ENCODE measurements at places on chromosomes 7 and 10.
A peak's percentile ranks its signal among the peaks of the same experiment; 100 is the strongest.

DNA sequence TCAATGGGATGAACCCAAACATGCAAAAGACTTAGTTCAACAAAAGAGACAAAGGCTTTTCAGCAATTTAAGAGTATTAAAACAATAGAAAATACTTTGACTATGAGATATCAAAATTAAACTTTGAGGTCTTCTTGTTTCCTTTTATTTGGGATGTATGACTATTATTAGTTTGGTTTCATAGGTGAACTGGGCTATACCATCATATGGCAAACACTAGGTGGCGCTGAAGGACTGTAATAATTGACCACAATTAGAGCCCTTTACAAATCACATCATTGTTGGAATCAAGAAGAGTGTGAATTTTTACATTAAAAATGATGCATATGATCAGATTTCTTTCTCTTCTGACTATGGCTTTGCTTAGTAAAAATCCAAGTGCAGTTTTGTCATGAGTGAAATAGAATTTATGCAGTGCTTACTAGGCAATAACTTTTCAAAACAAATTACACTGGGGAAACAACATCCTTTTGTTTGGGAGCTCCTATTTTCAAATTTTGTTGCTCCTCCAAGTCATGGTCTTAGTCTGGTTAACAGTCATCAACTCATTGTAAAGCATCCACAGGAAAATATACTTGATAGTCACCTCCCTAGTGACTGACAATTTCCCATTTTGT lies 14.7 kb upstream of the NXPH1 start:
- peak; percentile 11 for DNase-seq

- DNase-seq: no peak
Observed at GRCh38 chr7:70334295-70334694, 736.0 kb downstream of the AUTS2 start.

GRCh38 chr7:101555921-101556275 lies 73.2 kb downstream of the MYL10 start:
- DNase-seq: no peak

GRCh38 chr7:107837145-107837512 lies 34.1 kb upstream of the SLC26A3 start:
- no peak for DNase-seq

DNA sequence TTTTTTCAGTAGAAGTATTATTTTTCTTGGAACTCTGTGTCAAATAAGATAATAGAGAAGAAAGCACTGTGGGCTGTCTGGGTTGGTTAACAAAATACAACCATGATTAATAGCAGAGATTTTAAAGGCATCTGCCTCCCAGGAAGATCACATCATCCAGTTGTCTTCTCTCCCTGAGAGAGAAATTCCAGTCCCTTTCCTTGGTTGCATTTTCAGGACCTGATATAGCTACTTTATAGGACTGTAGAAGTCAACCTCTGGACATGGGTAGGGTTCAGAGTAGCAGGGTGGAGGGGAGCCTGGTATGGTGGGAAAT lies 309.9 kb upstream of the IGFBP3 start:
- no peak for DNase-seq

DNA sequence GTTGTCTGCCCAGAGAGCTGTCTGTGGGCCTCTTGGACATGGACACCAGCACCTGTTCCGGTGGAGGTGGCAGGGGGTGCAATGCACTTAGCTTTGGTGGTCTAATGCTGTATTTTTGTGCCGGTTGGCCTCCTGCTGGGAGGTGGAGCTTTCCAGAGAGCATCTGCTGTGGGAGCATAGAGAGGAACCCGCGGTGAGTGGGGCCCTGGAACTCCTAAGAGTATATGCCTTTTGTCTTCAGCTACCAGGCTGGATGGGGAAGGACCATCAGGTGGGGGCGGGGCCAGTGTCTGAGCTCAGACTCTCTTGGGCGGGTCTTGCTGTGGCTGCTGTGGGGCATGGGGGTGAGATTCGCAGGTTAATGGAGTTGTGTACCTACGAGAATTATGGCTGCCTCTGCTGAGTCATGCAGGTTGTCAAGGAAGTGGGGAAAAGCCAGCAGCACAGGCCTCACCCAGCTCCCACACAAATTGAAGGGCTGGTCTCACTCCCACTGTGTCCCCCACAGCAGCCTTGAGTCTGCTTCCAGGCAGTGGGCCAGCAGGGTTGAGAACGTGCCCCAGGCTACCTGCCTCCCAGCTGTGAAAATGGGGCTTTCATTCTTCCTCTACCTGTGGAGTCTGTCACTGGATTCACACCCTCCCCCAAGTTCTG lies 29.0 kb downstream of the JAKMIP3 start:
- no peak for DNase-seq

DNA sequence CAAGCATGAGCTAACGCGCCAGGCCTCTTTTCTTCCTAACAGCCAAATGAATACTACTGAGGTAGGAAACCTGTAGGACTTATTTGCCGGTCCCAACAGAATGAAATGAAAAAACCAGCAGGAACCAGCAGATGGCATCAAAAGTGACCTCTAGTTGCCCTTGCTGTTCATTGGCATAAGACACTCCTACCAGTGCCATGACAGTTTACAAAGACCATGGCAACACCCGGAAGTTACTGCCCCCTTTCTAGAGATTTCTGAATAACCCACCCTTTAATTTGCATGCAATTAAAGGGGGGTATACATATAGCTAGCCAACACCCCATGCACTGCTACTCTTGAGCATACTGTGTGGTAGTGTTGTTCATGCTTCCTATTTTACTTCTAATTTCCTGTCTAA lies 65.2 kb downstream of the ATE1 start:
- no peak for DNase-seq

DNA sequence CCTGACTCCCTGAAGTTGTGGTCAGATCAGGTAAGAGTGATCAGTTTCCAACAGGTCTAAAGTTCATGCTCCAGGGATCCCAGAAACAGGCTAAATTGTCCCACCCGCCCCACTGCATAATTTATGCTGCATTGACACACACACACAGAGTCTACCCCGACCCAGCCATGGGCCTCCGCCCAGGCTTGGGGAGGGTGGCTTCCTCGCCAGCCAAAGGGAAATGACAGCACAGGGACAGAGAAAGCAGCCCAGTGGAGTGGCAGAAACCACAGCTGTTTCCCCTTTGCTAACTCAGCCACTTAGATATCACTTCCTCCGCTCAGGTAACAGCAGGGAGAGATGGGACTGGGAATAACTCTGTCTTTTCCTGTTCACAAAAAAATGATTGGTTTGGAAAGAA lies 9.4 kb downstream of the SH3PXD2A start:
- no peak for DNase-seq

GRCh38 chr7:44131173-44132029 lies 8.1 kb upstream of the POLD2 start:
- no peak for DNase-seq

DNA sequence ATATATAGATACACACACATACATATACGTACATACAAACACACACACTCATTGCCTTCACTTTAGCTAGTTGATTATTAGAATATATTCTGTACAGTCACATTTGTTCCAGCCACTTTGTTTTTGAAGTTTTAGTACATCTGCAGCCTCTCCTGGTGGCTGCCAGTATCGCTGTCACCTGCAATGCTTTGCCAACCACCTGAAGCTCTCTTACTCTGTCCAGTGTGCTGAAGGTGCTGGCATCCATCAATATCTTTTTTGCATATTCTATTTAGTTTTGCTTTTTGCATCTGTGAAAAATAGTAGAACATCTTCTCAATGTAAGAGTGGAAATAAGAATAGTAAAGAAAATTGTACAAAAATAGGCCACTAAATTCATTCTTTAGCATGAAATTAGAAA lies 388.6 kb downstream of the EXOC4 start:
- DNase-seq: no peak

DNA sequence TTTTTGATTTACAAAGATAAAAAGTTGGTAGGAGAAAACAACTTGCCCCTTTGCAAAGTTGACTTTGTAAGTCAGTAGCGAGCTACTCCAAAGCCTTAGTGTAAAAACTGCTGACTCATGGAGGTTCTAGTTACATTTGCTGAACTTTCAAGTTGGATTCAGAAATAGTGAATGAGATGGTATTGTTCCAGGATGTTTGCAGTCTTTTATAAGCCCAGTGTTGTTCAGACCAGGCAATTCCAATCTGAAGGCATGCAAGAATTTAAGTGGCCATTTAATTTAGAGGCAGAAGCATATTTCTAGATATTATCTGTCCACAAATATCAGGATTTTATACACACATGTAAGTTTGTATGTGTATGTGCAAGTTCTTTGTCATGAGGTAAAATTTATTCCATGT lies 21.6 kb downstream of the TES start:
- no peak for DNase-seq

- DNase-seq: peak; percentile 48
Observed at GRCh38 chr7:22663357-22663718, 63.7 kb upstream of the IL6 start.

DNA sequence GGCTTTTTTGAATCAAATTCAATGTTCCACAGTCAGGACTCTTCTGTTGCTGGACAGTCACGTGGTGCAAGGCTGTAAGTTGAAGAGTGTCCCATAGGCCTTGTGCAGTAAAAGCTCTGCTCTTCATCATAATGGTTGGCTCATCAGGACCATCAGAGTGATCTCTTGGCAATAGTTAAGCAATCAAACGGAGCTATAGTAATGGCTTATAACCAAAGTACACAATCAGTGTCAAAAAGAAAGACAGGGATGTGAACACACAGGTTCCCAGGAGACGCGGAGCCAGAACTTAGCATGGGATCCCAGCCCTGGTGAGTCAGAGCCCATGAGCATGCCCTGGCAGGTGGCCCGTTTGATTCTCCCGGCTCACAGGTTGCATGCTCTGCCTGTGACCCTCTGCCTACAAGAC lies 10.8 kb upstream of the GPNMB start:
- DNase-seq: no peak

DNA sequence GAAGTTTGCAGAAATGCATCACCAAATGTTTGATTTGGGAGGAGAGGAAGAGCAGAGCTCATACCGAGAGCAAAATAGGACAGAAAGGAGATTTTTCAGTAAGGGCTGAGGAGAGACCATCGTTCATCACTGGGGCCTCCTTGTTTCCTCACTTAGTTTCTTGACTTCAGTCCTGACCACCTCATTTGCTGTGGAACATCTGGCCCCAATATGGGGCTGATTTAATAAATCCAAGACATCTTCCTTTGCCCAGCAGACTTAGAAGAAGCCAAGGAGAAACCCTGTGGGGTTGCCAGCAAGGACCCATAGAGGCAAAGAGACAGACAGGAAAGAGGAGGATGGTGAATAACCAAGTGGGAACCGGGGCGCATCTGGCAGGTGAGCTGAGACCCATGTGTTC lies 60.4 kb downstream of the CHST3 start:
- DNase-seq: peak; percentile 22

DNA sequence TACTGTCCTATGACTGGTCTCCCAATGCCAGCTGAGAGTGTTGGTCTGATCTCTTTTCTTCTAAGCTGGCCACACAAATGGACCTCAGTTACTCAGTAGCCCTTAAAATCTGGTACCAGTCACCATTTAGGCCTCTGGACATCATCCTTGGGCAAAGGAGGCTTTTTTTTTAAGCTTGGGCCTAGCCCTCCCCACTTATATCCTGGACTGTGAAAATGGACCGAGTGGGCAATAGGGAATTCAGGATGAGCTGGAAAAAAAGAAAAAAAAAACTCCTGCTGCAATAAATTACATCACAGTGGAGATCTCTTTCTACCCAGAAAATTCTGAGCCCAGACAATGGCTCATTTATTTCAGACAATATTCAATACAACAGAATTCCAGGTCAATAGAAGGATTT lies 68.4 kb downstream of the PARP12 start:
- no peak for DNase-seq

DNA sequence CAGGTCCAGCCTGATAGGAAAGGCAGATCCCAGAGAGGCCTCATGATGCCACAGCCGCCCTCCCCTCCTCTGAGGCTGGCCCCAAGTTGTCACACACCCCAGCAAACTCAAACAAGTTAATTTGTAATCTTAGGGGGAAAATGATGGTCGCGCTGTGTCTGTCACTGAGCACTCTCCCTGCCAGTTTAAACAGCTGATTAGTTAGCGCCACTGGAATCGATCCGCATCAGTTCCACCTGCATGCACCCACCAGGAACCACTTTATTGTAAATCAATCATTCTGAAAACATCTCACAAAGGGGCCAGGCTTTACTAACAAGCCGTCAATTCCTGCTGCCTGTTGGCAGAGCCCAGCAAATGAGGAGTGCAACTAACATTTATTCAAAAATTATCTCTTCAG lies 870.9 kb downstream of the KCNMA1 start:
- no peak for DNase-seq

- peak; percentile 92 for DNase-seq
Observed at GRCh38 chr10:29811751-29812427, 177.1 kb upstream of the SVIL start.

DNA sequence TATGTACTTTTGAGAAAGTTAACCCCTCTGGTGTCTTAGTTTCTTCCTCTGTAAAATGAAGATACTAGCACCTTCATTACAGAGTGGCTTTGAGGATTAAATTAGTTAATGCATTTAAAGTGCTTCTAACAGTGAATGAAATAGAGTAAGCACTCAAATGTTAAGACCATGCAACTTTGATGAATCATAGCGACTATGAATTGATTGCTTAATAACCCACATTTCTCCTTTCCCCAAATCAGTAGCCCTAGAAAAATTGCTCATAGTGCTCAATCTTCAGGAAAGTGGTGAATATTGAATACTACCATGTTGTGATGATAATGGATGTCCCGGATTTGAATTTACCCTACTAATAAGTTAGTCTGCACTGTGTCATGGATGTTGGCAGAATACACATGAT lies 48.1 kb downstream of the CD36 start:
- peak; percentile 27 for DNase-seq

GRCh38 chr7:90749774-90750173 lies 153.7 kb downstream of the CDK14 start:
- DNase-seq: no peak

DNA sequence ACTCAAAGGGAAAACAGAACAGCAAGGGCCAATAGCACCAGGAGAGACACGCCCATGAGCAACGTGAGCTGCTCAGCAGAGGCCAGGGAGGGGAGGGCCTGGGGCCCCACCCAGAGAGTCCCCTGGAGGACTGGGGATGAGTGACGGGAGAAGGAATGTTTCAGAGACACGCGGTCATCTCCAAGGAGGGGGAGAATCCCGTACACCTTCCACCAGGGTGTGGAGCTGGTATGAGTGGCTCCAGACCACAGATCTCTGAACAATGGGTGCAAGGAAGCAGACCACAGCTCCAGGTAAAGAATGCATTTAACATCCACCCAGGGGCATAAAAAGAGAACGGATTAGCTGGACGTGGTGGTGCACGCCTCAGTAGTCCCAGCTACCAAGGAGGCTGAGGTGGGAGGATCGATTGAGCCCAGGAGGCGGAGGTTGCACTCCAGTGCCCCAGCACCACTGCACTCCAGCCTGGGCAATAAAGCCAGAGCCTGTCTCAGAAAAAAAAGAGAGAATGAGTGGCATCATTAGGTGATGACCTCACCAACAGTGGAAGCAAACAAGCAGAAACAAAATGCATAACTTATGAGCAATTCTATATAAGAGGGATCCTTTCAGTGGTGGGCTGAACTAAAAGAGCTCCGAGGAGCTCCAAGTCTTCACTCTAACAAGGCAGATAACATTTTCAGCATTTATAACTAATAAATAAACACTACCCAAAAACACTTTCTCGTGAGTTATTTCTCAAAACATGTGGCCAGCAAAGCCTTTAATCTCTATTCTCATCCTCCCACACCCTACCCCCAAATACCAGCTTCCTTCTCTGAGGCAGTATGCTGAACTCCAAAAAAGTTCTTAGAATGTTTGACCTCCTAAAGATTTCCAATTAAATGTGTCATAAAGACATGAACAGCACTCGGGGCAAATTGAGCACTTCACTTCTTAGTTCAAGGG lies 12.5 kb downstream of the PSAP start:
- DNase-seq: peak; percentile 30

- no peak for DNase-seq
Observed at GRCh38 chr10:6565588-6565987, 14.5 kb downstream of the PRKCQ start.

Data from AG08395 (cell line).